ENCODE measurements at places on chromosomes 12 and 14. TPM values are rescaled to one million over a fixed set of nuclear protein-coding genes. Genes with fewer than 3 reads are reported as not detected.

GRCh38 chr14:77574446-77575115 lies 41.9 kb downstream of the SPTLC2 start:
- H3K4me3 ChIP-seq = no peak overlapping the region
- no peak overlapping the region for H3K27ac ChIP-seq
- H3K36me3 ChIP-seq = peaks cover 54% of the 10 kb centered on the region
- DNase-seq = no peak
- no peaks in the 10 kb centered on the region for H3K27me3 ChIP-seq

DNA sequence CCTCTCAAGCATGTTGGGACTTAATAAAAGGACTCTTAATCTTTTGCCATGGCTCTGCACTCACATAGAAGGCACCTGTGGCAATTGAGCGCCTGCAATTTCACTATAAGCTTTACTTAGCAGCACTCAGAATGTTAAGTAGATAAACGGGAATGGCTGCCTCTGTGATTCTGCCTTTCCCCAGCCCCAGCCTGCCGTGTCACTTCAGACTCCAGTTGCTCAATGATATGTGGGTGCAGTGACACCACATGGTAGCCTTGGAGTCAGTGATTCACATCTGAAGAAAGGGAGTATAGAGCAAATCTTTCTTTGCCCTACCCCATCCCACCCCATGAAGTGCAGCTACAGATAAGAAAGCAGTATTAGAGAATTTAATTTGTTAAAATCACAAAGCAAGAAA lies 96.1 kb downstream of the ZFC3H1 start:
- no peaks in the 10 kb centered on the region for H3K27me3 ChIP-seq
- H3K27ac ChIP-seq = no peak overlapping the region
- H3K4me1 ChIP-seq = no peaks in the 10 kb centered on the region

- no peaks in the 10 kb centered on the region for H3K36me3 ChIP-seq
- no peak overlapping the region for H3K4me3 ChIP-seq
These were observed 333.4 kb upstream of the CCDC196 start for GRCh38 chr14:66152747-66153146.

DNA sequence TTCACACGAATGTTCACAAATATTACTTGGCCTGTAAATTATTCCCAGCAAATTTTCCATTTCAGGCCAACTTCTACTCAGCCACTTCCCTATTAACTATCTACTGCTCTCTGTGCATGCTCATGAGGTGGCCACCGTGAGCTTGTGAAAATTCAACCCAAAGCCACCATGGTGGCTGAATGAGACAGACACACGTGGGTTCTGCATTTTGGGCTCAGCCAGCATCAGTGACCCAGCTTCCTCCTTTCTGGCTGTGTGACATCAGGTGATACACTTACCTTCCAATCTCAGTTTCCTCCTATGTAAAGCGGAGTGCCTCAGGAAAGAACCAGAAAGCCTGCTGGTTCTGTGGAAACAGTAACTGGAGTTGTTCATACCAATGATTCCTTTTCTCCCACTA lies 175.8 kb downstream of the FOXN3 start:
- no peaks in the 10 kb centered on the region for H3K27me3 ChIP-seq
- H3K36me3 ChIP-seq = no peaks in the 10 kb centered on the region
- peaks cover 14% of the 10 kb centered on the region for H3K4me1 ChIP-seq

DNA sequence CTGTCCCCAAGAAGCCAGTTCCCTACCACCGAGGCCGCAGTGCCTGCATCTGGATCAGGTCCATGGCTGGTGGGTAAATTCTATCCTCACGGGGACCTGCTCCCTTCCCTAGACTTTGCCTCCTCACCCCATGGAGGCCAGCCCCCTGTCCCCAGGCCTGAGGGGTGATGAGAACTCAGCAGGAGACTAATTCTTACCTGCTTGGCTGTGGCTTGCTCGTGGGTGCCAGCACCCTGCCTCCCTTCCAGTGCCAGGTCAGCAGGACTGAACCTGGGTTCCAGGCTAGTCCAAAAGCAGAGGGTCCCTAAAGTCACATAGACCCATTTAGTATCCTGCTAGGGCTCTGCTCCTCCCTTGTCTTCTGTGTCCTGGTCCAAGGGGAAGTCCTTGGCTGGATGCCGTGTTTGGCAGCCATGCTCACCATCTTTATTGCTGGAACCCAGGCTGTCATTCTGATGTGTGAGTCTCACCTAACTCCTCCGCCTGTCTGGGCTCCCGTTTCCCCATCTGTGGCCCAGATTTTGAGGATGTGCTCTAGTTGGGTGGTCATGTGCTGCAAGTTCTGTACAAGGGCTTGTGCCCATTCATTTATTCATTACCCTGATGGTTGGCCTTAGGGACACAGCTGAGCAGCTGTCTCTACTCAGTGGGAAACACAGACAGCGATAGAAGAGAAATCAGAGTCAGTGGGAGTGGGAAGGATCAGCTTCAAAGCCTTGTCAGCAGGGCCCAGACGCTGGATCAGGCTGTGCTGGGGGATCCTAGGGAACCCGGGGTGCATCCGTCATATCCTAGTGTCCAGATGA lies 949 bp downstream of the PLBD2 start:
- H3K27me3 ChIP-seq = no peaks in the 10 kb centered on the region
- peak overlapping the region; percentile 94 for H3K27ac ChIP-seq
- H3K4me1 ChIP-seq = peaks cover 16% of the 10 kb centered on the region
- DNase-seq = peak; percentile 65

DNA sequence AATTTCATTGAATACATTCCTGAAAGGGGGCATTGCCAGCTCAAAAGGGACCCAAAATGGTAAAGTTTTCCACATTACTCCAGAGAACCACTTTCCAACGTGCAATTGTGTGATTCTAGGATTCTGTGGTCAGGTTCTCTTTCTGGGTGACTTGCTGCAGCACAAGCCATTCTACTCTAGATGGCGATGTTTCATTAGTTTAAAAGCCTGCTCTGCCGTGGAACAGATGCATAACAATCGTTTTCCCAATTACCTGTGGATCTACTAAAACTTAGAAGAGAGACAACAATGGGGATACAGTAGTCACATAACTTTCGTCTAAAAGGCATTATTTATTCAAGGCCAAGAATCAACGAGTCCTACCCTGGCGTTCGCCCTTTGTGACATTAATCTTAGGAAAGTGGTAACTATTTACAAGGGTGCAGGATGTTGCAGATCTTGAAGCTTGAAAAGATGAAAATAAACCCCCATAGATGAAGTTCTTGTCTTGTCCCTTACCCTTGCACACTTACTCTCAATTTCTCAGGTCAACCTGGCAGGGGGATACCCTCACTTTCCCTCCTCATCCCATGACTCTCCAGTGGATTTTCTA lies 400.9 kb downstream of the SNAPC1 start:
- no peaks in the 10 kb centered on the region for H3K36me3 ChIP-seq
- no peaks in the 10 kb centered on the region for H3K27me3 ChIP-seq
- H3K4me3 ChIP-seq = no peak overlapping the region
- peak; percentile 71 for DNase-seq
- H3K4me1 ChIP-seq = no peaks in the 10 kb centered on the region

DNA sequence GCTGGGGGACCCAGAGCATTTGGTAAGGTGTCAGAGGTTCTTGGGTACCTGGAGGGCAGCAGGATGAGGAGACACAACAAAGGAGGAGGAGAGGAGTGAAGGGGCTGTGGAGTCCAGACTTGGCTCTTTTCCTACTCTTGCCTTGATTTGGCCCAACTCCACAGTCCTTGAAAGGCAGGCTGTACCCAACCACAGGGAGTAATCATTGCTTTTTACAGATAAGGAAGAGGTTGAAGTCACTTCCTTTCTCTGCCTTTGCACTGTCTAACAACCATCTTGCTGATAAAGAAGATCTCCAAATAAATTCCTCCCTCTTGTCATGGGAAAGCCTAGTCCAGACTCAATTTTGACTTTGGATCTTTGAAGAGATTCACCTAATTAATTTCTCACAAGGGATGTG lies 226.8 kb upstream of the HMGA2 start:
- no peaks in the 10 kb centered on the region for H3K27me3 ChIP-seq
- H3K4me1 ChIP-seq = peaks cover 6% of the 10 kb centered on the region
- no peaks in the 10 kb centered on the region for H3K36me3 ChIP-seq
- no peak for DNase-seq
- H3K4me3 ChIP-seq = no peak overlapping the region
- H3K27ac ChIP-seq = no peak overlapping the region

- no peaks in the 10 kb centered on the region for H3K36me3 ChIP-seq
- no peak for DNase-seq
- H3K27ac ChIP-seq = no peak overlapping the region
- H3K4me1 ChIP-seq = peaks cover 34% of the 10 kb centered on the region
- H3K4me3 ChIP-seq = no peak overlapping the region
- H3K27me3 ChIP-seq = no peaks in the 10 kb centered on the region
These were observed 39.6 kb downstream of the CRY1 start for GRCh38 chr12:107053709-107054108.

DNA sequence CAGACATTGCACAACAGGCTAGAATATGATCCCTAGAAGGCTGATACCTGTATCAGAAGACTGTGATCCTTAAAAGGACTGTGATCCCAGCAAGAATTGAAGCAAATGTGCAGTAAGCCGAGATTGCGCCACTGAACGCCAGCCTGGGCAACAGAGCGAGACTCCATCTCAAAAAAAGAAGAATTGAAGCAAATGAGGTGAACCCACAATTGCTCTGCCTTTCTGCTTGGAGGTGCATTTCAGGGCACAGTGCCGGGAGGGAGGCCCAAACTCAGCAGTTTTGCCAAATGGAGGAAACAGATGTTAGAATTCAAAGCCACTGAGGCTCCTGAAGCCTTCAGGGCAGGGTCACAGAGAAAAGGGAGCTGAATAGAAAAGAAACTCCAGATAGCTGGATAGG lies 61.1 kb upstream of the COCH start:
- H3K27ac ChIP-seq = no peak overlapping the region
- no peak overlapping the region for H3K4me3 ChIP-seq

- no peaks in the 10 kb centered on the region for H3K36me3 ChIP-seq
- no peak overlapping the region for H3K27ac ChIP-seq
- peaks cover 69% of the 10 kb centered on the region for H3K27me3 ChIP-seq
- DNase-seq = no peak
- H3K4me3 ChIP-seq = no peak overlapping the region
These were observed 14.5 kb downstream of the FOXG1 start for GRCh38 chr14:28780843-28781820.

DNA sequence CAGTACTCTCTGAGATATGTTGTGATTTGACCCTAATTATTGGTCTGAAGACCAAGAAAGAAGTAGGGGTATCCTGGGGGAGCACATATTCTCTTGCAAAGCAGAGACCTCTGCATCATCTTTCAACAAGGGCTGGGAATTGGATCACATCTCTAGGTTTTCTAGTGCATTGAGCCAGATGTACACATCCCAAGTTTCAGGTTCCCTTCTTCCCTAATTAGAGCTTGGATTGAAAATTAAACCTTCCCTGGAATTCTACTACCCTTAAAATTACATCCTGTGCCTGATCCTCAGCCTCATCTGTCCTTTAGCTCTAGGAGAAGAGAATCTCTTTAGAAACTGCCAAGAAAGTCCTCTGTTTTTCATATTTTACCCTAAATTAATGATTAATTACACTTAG lies 839.6 kb downstream of the SLC6A15 start:
- no peak overlapping the region for H3K27ac ChIP-seq
- H3K4me3 ChIP-seq = no peak overlapping the region
- H3K27me3 ChIP-seq = no peaks in the 10 kb centered on the region
- H3K4me1 ChIP-seq = no peaks in the 10 kb centered on the region
- no peak for DNase-seq
- no peaks in the 10 kb centered on the region for H3K36me3 ChIP-seq

Gene TEAD4
- total RNA-seq = not detected
